ENCODE measurements at places on chromosomes 4 and X. TPM values are rescaled to one million over a fixed set of nuclear protein-coding genes. Genes with fewer than 3 reads are reported as not detected.

HPRT1 gene
- 26.7 TPM for polyA plus RNA-seq

MXRA5 gene
- 0.69 TPM for polyA plus RNA-seq

ABCG2 gene
- 37.6 TPM for polyA plus RNA-seq

FHIP1A gene
- polyA plus RNA-seq = 5.4 TPM

SPOCK3 gene
- polyA plus RNA-seq = 8.6 TPM

HTN3 gene
- polyA plus RNA-seq = not detected

GRCh38 chrX:6729626-6730025 is 194.7 kb upstream of the VCX3A start:
- DNase-seq = no peak

- no peak for DNase-seq
These were observed 178.9 kb upstream of the GPC4 start for GRCh38 chrX:133594156-133594555.

DNA sequence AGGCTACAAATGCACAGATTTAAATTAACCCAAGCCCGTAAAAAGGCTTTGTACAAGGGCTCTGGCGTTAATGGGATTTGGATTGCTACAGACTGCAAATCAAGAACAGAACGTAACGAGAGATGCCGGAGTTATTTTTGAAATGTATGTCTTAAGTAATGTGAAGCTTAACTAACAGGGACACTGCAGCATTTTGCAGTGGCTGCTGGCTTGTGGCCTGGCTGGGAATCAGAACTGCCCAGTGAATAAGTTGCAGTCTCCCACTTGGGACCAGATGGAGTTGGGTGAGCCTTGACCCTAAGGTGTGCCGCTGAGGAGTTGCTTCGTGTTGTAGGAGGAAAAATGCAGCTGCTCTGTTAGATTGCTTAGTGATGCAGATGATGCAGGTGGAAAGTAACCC is 318.4 kb downstream of the DHX15 start:
- no peak for DNase-seq

DNA sequence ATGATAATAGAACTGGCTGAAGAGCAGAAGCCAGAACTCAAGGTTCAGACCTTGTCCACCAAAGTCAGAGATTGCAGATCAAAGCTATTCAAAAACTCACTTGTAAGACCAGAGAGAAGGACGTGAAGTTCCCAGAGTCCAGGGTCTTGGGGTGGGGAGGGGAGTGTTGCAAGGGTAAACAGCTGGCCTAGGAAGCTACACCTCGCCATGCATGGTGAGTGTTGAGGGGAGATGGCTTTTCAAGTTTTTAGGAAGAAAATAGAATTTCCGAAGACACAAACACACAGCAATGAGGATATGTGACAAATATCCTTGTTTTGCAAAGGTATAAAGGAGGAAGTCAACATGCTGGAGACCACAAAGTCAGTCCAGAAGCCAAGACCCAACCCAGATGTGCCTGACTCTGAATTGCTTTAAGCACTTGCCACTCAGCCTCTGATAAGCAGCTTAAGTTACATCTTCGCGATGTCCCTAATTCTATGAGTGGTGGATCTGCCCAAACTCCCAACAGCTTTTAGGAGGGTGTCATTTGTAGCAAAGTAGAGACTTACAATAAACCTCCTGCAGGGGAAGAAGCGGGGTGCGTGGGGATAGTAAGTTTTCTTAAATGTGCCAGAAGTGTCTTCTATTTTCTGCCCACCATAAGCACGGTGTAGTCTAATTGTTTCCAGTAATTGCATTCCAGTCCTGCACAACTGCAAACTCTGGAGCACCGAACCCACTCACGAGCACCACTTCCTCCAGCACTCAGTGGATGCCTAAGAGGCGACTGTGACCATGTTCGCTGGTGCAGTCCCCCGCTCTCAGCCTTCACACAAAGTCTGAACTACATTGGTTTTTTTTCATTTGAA is 26.5 kb downstream of the HAND2 start:
- no peak for DNase-seq

- DNase-seq = peak; percentile 55
These were observed 120.5 kb upstream of the FAT1 start for GRCh38 chr4:186844059-186844681.

DNA sequence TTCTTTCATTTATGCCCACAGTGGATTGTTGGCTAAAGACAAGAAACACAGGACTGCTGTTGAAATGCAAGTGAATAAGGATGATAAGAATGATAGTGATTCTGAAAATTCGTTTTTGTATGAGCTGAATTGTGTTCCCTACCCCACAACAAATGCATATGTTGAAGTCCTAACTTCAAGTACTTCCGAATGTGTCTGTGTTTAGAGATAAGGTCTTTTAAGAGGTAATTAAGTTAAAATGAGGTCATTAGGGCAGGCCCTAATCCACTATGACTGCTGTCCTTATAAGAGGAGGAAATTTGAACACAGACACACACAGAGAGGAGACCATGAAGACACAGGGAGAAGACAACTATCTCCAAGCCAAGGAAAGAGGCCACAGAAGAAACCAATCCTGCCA is 126.6 kb upstream of the ACSL4 start:
- DNase-seq = no peak

DNA sequence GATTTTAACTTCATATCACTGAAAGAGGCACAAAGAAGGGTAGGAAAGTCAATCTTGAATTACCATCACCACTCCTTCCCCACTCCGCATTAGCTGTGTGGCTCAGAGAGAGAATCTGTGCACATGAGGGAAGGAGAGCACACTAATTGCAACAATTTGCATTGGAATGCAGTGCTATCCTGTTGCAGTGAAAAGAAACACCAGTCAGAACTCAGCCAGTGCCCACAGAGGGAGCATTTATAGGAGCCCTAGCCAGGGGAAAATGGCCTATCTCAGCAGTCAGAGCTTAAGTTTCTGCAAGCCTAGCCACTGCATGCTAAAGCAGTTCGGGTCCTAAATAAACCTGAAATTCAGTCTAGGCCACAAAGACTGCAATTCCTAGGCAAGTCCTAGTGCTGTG is 159.4 kb upstream of the AR start:
- no peak for DNase-seq

DNA sequence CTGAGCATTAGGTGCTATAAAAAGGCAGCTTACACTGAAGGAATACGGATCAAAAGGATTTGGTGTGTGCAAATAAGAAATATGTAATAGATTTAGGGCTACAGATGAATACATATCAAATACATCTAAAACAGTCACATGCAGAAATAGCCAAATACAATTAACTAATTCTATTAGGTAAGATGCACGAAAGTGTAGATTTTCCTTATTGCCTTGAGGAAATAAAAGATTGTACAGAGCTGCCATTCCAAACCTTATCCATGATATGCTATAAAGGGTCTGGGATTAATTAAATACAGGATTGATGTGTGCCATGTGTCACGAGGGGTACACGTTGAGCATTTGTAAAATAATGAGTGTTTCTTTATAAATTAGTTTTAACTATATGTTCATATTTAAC is 107.0 kb upstream of the ELOVL6 start:
- no peak for DNase-seq

DNA sequence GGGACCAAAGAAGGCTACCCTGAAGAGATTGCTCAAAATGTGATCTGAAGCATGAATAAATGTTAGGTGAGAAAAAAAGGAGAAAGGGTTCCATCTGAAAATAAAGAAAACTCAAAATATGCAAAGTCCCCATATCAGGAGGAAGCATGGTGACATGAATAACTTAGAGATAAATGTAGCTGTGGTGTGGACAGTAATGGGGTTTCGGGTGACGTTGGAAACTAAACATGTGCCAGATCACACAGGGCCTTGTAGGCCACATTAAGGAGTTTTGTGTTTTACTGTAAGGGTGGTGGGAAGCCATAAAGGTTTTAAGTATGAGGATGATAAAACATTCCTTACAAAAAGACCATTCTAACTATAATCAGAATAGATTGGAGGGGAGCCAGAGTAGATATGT is 40.3 kb upstream of the ACSL4 start:
- no peak for DNase-seq

- peak; percentile 52 for DNase-seq
These were observed 1.2 kb downstream of the GABRB1 start for GRCh38 chr4:47032405-47033106.
